Activated T-helper 17 cell treated with anti-CD3 and anti-CD28 coated beads, Interleukin-2, amount 50 U/mL, for 72 hours (primary cell): ENCODE measurements at places on chromosomes 3 and 15. TPM values are rescaled to one million over a fixed set of nuclear protein-coding genes. Genes with fewer than 3 reads are reported as not detected.

The SLC51A gene
- total RNA-seq = not detected

The IQCF5 gene
- not detected for total RNA-seq

The MGLL gene
- 1.4 TPM for total RNA-seq

The MASP1 gene
- total RNA-seq = not detected

The DNAJA4 gene
- 49.9 TPM for total RNA-seq

The CPN2 gene
- not detected for total RNA-seq

GRCh38 chr3:188272481-188273372, 118.8 kb downstream of the LPP start:
- ATAC-seq = peak; percentile 88

GRCh38 chr3:111884411-111885018, 25.4 kb downstream of the PHLDB2 start:
- ATAC-seq = no peak

GRCh38 chr3:185282696-185283373, 29.0 kb upstream of the EHHADH start:
- peak; percentile 100 for ATAC-seq

GRCh38 chr3:14869917-14870782, 51.4 kb downstream of the FGD5 start:
- ATAC-seq = no peak

- no peak for ATAC-seq
These were observed 66.5 kb upstream of the FNDC3B start for GRCh38 chr3:171972871-171973348.

GRCh38 chr3:83226751-83227150, 1465.3 kb upstream of the GBE1 start:
- ATAC-seq = no peak

GRCh38 chr3:127786353-127787070, 35.8 kb downstream of the MGLL start:
- no peak for ATAC-seq

- no peak for ATAC-seq
These were observed 86.0 kb downstream of the LRRK1 start for GRCh38 chr15:101004986-101005747.

GRCh38 chr3:71208211-71209095, 375.1 kb downstream of the FOXP1 start:
- no peak for ATAC-seq

- no peak for ATAC-seq
These were observed 94.3 kb downstream of the TBC1D2B start for GRCh38 chr15:77983091-77983707.

- no peak for ATAC-seq
These were observed 2.1 kb upstream of the POLR2M start for GRCh38 chr15:57704441-57704840.

- ATAC-seq = no peak
These were observed 110.6 kb downstream of the CFAP44 start for GRCh38 chr3:113330742-113331141.
